Lower leg skin (tissue), 4 donors: ENCODE measurements at places on chromosomes 1 and 21.
A peak's percentile ranks its signal among the peaks of the same experiment; 100 is the strongest.

DNA sequence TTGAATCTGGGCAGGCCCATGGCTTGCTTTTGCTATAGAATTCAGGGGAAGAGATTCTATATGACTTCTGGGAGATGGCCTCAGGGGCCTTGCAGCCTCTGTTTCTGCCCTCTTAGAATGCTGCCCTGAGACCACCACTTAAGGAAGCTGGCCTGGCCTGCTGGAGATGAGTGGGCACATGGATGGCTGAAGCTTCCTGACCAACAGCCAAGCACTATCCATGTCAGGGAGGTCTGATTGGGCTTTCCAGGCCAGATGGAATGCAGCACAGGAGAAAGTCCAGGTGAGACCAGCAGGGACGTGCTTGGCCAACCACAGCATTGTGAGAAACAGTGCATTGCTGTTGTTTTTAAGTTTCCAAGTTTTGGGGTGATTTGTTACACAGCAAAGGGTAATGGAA is 308.1 kb downstream of the PTPRU start:
- DNase-seq = no peak

GRCh38 chr1:162218975-162219374 is 149.5 kb downstream of the NOS1AP start:
- DNase-seq = no peak

- peak; percentile 58 for DNase-seq
These were observed at the start of gene C1QB for GRCh38 chr1:22652881-22653316. C1QB (plus strand) TSS chr1:22653236; CDS start chr1:22659463, 6,227 bp downstream.

DNA sequence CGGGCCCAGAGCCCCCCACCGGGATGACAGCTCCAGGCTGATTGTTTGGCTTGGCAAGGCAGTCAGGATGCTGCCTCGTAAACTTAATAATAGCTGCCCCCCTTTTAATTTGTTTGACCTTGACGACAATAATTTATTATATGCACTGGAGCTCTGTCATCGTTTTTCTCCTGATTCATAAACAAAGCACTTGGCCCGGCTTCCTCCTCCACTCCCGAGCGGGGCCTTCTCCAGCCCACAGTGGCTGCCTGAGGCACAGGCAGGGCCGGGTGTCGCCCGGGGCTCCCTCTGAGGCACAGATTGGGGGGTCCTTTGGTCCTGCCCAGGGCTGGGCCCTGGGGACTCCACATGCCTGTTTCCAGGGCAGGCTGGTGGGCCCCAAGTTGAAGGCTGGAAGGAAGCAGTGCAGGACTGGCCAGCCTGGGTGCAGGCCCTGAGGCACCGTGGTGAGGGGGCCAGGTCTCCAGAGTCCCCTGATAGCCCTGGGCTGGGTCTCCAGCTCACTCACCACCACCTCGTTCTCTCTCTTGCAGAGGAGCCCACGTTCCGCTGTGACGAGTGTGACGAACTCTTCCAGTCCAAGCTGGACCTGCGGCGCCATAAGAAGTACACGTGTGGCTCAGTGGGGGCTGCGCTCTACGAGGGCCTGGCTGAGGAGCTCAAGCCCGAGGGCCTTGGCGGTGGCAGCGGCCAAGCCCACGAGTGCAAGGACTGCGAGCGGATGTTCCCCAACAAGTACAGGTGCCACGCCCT is 52.0 kb upstream of the ARHGEF16 start:
- no peak for DNase-seq

DNA sequence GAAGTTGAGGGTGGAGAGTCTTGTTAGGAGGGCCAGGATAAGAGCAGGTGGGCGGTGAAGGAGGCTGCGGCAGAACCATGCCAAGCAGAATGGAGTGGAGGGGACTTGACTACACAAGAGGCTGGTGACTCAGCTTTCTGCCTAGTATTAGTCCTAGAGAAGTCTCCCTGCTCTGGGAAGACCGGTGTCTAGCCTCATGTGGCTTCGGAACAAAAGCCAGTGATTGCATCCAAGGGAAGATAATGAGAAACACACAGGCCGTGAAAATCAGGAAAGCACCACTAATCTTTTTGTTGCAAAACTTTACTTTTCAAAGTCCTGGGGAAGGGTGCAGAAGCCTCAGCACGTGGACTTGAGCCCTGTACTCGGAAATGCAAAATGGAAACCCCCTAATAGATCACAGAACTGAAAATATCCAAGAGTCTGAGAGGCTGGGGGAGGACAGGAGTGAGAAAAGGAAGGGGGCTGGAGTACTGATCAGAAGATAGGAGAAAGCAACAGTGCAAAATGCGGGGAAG is 31.4 kb downstream of the DDR2 start:
- DNase-seq = peak; percentile 56

- no peak for DNase-seq
These were observed 40.4 kb downstream of the RHBG start for GRCh38 chr1:156409439-156409838.

GRCh38 chr1:55211863-55212262 is 3.3 kb downstream of the USP24 start:
- no peak for DNase-seq

DNA sequence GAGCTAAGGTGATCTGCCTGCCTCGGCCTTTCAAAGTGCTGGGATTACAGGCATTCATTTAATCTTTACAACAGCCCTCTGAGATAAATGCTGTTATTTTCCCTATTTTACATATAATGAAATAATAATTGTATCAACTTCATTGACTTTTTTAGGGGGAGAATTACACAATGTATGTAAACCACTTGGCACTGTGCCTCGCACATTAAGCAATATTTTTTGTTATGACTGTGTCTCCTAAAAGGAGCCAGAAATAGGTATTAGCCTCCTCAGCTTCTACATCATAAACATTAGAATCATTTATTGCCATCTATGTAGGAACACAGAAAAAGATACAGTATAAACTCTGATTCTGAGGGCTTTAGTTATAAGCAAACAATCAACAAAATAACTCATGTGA is 1.1 kb upstream of the DNAJC28 start:
- DNase-seq = no peak

DNA sequence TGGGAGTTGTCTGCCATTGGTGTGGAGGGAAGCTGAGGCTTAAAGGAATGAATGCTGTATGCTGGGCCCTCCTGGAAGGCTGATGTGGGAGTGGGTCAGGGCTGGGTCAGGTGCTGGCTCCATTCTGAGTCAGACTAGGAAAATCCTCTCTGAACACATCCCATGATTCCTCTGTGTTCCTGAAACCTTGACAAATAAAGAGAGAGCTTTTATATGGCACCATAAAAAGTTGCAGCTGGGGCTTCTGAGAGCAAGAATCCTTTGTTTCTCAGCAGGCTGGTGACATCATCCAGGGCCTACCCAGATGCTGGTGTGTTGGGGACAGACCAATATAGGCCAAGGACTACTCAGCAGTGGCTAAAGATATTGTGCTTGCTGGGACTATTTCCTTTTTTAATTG is 27.8 kb upstream of the NFASC start:
- peak; percentile 9 for DNase-seq

DNA sequence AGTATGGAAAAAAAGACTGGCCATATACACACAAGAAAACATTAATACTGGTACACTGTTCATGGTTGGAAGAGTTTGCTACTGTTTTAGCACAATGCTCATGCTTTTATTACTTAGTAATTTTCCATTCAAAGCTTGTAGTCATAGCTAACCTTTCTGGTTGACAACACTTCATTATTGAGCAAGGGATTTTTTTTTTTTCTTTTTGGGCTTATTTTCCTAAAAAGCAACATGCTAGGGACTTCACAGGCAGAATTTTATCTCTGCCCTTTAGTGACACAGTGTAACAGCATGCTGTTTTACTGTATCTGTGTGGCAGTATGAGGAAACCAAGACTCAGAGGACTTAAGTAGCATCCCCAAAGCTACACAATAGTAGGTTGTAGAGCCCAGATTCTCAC is 58.5 kb downstream of the FGGY start:
- no peak for DNase-seq

DNA sequence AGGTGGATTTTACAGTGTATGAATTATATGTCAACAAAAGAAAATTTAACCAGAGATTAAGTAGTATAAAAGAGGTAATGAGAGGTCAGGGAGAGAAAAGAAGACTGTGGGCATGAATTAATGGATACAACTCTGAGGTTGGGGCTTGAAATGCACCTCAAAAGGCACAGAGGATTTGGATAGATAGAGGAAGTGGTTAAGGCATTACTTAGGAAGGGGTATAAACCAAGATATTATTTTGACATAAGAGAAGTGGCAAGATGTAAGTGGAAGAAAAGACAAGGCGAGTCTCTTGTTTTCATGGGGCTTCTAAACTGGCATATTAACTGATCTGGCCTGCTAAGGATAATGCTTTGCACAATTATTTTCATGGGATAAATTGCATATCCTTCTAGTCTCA is 34.1 kb downstream of the RAP1A start:
- no peak for DNase-seq

DNA sequence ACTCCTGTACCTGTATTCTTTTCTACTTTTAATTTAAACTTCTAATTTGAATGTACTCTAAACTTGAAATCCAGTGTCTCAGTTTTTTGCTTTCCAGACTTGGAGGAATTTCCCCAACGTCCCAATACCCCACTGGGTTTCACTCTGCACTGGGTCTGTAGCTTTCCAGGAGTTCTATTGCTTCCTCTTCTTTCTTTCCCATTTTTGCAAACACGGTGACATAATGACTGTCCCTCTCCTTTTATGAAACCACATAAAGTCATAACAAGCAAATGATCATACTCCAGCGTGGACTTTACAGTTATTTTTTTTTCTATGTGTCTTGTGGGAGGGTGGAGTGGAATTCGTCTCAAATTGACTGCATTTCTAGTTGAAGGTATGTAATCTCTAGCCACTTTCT is 97.1 kb downstream of the FASLG start:
- no peak for DNase-seq

DNA sequence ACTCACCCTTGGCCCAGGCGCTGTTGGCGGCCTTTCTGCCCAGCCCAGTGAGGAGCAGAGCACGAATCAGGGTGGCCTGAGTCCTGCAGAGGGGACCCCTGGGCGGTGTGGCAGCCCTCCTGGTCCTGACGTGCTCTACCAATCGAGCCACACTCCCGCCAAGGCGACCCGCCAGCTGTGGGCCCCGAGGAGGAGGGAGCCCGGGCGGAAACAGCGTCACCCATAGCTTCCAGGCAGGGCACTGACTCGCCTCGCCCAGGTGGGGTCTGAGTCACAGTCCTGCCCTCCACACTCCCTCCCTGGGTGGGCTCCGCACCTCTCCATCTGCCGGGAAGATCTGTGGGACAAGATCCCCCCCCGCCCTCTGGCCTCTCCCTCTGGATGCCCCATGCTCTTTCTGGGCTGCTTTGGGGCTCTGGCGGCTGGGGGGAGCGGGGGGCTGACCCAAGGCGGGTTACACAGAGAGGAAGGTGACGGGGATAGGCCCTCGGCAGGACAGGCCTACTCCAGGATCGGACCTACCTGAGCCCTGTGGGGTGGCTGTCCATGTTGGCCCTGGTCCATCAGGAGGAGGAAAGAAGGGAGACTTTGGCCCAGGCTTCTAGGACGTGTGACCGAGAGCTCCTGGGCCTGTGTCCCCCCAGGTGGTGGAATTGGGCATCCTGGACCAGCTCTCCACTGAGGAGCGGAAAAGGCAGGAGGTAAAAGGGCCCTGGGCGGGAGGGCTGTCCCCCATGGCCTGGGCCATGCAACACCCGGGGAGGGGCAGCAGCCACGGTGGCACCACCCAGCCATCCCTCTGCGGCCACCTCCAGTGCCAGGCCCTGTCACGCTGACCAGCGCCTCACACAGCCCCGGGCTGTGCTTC is 14.0 kb downstream of the ARHGEF16 start:
- no peak for DNase-seq

GRCh38 chr1:24886241-24886640 is 43.8 kb downstream of the RUNX3 start:
- peak; percentile 29 for DNase-seq

DNA sequence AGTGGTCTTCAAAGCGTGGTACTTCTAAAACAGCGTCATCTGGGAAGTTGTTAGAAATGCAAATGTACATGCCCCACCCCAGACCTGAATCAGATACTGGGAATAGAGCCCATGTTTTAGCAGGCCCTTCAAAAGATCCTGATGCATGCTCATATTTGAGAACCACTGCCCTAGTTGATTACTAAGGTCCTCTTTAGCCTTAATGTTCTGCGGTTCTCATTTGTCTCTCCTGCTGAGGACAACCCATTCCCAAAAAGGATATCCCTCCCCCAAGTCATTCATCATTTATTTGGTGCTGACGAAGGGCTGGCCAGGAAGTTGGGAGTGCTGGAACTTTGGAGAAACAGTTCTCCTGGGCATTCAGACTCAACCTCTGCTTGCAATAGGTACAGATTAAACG is 92.4 kb upstream of the RALGPS2 start:
- no peak for DNase-seq

- DNase-seq = no peak
These were observed 29.9 kb upstream of the EXO1 start for GRCh38 chr1:241817956-241818612.

GRCh38 chr1:7810395-7810794 is 26.3 kb downstream of the PER3 start:
- no peak for DNase-seq

GRCh38 chr1:245475961-245476516 is 321.3 kb downstream of the KIF26B start:
- DNase-seq = no peak

DNA sequence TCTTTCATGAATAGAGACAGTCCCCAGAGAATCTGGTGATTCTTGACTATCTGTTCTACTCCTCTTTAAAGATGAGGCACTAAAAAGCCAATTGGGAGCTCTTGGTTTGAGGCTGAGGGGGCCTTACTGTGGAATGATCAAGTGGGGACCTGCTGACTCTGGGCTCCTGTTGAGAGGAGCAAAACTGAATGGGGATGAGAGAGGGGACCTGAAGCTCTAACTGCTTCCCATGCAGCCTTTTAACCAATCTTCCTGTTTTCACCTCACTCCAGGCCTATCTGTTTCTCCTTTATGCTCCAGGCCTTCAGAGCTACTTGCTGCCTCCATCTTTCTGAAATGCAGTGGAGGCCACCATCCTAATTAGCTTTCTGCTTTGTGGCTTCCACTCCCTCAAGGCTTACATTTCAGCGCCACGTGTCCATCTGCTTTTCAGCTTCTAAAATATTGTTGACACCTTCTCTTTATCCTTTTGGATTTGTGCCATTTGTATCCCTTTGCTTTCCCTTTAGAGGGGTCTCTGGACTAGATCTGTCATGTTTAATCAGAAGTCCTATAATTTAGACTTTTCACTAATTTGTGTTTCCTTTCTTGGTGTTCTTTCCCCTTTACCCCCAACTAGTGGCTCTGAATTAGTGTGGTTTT is 145.7 kb downstream of the DHRS3 start:
- DNase-seq = peak; percentile 23

GRCh38 chr1:67350783-67351182 is 43.1 kb downstream of the IL12RB2 start:
- no peak for DNase-seq

- no peak for DNase-seq
These were observed 276.7 kb downstream of the PCP4 start for GRCh38 chr21:40143822-40144525.

DNA sequence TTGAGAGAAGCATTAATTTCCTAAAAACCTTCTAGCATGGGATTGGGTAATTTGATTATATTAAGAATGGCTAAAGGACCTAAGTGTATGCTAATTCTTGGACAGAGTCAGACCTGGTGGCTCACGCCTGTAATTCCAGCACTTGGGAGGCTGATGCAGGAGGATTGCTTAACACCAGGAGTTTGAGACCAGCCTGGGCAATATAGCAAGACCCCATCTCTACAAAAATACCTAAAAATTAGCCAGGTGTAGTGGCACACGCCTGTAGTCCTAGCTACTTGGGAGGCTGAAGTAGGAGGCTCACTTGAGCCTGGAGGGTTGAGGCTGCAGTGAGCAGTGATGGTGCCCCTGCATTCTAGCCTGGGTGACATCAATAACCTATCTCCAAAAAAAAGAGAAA is 45.9 kb upstream of the BMP8A start:
- DNase-seq = no peak
